Thymus (tissue), 14 donors: ENCODE measurements at places on chromosomes 4 and X. TPM values are rescaled to one million over a fixed set of nuclear protein-coding genes. Genes with fewer than 3 reads are reported as not detected.

- DNase-seq, result no peak
Observed at GRCh38 chrX:115957862-115958490, 212.6 kb upstream of the AGTR2 start.

DNA sequence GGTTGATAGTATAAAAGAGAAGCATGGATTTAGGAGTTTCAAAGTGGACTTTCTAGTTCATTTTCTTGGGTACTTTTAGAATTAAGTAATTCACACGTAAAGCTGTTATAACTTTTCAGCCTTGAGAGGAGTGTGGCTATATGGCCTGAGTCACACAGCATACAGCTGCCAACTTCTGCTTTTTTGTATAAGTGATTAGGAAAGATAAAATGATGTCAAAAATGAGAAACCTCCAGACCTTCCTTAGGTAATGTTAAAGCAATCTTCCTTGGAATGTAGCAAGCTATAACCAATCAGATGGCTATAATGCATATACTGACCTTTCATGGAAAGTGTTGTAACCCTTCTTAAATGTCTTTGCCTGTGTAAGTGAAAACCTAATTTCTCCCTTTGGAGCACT, 39.2 kb downstream of the RAB40AL start:
- no peak for DNase-seq

IL21 gene
- 0.19 TPM for total RNA-seq

GRCh38 chrX:151402719-151403390, 5.8 kb downstream of the VMA21 start:
- no peak for DNase-seq

- DNase-seq, result no peak
Observed at GRCh38 chrX:129058405-129058804, 464.9 kb downstream of the SMARCA1 start.

DNA sequence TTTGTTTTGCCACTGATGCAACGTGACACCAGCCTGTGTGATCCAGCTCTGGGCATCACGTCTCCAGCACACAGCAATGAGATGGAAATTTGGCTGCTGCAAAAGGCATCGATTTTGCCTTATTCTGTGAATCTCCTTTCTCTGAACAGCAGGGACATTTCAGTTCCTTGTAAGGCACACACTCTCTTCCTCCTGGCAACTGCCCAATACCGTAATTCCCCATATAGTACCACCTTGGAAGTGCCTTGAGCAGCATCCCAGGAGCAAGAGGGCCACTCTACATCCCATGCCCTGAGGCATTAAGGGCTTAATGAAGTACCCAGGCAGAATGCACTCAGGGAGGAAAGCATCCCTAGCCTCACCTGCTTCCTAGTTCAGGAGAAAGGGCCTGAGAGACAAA, 10.5 kb upstream of the MAMLD1 start:
- DNase-seq, result no peak

GRCh38 chr4:142801966-142802365, 44.1 kb downstream of the INPP4B start:
- DNase-seq, result peak; percentile 26

CDX4 gene
- total RNA-seq, result not detected

GRCh38 chrX:78514852-78515251, 144.3 kb downstream of the RTL3 start:
- peak; percentile 30 for DNase-seq

- no peak for DNase-seq
Observed at GRCh38 chr4:186724058-186724863, 605 bp upstream of the FAT1 start.

DNA sequence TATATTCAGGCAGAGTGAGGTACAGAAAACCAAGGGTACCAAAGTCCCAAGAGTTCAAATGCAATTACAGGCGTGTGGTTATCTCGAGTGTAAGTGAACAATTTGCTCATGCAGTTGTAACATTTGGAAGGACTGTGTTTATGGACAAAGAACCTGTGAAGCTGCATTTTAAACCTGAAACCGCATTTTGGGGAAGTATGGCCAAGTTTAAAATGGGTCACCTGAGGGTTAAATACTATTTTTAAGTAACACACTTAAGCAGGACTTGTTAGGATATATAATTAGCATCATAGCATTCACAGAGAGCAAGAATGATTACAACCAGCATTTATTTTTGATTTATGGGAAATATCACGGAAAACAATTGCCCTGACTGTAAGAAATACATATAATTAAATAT, 79.1 kb upstream of the LCORL start:
- no peak for DNase-seq

CD99 gene
- total RNA-seq, result 527 TPM

DNA sequence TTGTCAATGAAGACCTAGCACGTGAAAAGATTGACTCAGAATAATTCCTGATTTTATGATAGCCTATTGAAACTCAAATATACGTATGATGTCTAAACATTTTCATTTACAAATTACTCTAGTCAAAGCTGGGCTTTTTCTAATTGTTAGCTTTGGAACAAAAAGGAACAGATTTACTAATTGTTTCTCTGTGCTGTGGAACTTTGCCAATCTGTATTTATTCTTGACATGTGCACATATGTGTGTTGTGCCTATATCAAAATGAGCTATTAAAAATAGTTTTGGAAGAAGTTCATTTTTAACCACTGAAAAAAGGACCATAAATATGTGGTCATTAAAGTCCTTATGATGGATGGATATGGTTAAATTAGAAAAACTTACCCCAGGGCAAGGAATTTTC, 85.4 kb upstream of the PACRGL start:
- DNase-seq, result no peak

CXCL9 gene
- total RNA-seq, result 38.7 TPM

ASB12 gene
- 0.09 TPM for total RNA-seq

DNA sequence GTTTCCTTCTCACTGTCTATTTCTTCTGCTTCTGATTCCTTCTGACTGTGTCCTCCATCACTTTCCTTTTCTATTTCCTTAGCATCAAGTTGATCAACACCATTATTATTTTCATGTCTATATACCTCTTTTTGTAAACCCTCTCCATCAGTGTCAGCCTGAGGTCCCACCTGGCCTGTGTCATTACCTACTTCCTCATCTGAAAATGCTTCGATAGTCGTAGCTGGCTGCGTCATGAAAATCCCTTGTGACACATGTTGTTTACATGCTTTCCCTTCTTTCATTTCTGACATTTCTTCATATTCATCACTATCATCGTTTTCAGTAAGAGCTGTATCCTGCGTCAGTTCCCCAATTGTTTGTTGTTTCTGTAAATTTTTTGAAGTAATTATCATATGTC, 39.6 kb downstream of the RPGR start:
- DNase-seq, result no peak
